RWPE2 (cell line): ENCODE measurements at places on chromosomes 13 and 19.

- DNase-seq, result no peak
Observed at GRCh38 chr13:26220575-26220974, 1.5 kb downstream of the RNF6 start.

DNA sequence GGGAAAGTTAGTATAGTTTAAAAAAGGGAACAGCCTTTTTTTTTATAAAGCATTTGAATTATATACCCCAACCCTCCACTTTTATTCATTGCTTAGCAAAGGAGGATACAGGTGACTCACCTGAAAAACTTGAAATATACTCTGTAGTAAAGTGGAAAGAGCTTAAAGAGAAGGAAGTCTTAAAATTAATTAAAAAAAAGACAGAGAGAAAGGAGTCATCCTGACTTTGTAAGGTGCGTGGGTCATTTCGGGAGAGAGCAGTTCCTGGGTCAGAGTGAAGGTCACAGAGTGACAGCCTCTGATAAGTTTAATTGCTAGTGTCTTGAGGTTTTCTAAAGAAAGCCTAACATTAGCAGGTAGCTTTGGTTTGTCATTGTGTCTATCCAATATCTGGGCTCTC is 310.3 kb downstream of the KLF5 start:
- DNase-seq, result no peak

DNA sequence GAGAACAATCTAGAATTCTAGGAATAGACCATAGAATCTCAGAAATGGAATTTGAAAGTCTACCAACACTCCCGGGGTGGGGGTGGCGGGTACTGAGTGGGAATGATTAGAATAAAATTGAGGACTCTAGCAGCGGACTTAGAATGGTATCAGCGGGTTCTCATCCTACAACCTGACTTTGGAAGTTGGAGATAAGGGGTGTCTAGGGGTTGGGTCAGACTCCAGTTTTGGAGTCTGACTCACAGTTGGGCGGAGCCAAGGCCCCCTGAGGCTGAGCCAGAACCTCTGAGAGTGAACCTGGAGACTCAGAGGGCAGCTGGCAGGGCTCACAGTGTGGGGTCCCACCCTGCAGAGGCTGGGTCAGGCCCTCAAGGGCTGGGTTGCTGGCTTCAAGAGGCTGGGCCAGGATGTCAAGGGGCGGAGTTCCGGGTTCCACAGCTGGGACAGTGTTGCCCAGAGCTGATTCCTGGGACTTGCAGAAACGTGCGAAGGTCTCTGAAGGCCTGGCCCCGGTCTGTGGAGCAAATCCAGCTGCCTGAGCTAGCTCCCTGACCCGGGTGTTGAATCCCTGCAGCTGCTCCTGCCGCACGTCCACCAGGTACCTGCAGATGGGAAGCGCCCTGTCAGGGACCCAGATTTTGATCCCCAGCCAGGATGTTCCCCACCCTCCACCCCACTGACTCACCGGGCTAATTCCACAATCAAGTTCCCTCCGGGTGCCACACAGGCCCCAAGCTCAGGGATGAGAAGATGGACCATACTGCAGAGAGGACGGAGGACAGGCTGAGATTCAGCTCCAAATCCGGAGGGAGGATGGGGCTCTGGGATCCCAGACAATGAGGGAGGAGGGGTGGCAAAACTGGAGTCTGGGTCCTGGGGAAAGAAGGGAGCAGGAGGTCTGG is 1.6 kb upstream of the TNNI3 start:
- no peak for DNase-seq

DNA sequence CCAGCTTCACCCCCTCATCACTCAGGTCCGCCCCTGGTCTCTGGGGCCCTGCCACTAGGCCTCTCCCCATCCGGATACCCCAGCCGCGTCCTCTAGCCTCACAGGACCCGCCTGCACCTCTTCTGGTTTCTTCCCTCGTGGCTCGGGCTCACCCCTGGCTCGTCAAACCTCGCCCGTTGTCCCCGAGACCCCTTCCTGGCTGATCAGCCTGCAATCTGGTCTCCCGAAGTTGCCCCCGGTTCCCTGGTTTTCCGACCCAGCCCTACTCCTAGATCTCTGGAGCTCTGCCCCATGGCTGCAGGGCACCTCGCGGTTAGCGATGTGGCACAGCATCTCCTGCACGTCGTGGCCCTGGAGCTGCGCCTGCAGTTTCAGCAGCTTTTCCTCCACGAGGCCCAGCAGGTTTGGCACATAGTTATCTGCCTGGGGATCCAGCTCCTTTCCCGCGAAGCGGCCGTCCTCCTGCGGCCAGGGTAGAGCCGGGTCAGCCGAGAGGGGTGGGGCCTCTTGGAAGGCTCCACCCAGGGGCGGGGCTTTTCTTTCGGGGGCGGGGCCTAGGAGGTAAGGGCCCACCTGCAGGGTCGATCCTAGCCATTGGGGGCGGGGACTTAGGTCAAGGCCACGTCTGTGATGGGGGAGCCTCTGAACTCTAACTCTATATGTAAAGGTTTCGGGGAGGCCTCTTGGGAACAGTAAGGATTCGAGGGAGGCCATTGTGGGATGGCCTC is 2.4 kb upstream of the RGL3 start:
- DNase-seq, result peak; percentile 64

DNA sequence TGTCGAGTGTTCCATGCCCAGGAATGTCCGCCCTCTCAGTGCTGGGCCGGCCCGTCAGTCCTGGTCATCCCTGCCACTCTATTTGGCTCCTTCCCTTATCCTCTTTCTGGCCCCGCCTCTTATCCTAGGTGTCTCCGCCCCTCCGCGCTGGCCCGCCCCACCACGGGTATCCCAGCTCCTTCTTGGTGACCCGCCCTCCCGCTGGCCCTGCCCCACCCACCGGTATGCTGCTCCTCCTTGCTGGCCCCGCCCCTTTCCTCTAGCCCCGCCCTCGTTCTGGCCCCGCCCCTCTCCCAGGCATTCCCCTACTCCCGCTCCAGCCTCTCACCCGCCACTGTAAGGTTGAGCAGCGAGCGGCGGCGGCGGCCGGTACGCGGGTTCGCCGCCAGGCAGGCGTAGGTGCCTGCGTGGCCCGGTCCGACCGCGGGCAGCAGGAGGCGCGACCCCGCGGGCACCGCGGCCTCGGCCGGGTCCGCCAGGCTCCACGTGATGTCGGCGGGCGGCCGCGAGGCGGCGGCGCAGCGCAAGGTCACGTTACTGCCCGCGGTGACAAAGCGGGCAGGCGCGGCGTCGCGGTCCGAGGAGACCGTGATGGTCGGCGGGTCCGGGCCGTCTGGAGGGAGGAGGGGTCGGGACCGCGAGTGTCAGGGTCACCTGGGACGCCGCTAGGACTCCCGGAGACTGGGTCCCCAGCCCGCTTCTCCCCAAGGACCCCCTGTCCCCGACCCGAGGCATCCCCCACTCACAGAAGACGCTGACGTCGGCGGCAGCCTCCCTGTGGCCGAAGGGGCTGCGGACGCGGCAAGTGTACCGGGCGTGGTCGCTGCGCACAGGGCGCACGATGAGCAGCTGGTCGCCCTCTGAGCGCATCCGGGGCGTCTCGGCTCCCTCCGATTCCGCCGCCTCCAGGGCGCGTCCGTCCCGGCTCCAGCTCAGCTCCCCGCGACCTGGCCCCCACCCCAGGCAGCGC is 2.0 kb downstream of the VSIG10L start:
- peak; percentile 98 for DNase-seq
